ENCODE measurements at places on chromosomes 16 and 17. TPM values are rescaled to one million over a fixed set of nuclear protein-coding genes. Genes with fewer than 3 reads are reported as not detected.

Gene C17orf107
- total RNA-seq: 4.2 TPM

Gene CCL3
- not detected for total RNA-seq

Gene DNAAF1
- 0.45 TPM for total RNA-seq

Gene IKZF3
- total RNA-seq: 0.17 TPM

Gene SKAP1
- 11.9 TPM for total RNA-seq

Gene CFAP97D1
- under 0.01 TPM for total RNA-seq

Gene NOD2
- total RNA-seq: 0.10 TPM
